ENCODE measurements at places on chromosomes 3 and 15. TPM values are rescaled to one million over a fixed set of nuclear protein-coding genes. Genes with fewer than 3 reads are reported as not detected.

- DNase-seq, result no peak
Measured at GRCh38 chr3:143035466-143036211, 34.3 kb downstream of the U2SURP start.

DNA sequence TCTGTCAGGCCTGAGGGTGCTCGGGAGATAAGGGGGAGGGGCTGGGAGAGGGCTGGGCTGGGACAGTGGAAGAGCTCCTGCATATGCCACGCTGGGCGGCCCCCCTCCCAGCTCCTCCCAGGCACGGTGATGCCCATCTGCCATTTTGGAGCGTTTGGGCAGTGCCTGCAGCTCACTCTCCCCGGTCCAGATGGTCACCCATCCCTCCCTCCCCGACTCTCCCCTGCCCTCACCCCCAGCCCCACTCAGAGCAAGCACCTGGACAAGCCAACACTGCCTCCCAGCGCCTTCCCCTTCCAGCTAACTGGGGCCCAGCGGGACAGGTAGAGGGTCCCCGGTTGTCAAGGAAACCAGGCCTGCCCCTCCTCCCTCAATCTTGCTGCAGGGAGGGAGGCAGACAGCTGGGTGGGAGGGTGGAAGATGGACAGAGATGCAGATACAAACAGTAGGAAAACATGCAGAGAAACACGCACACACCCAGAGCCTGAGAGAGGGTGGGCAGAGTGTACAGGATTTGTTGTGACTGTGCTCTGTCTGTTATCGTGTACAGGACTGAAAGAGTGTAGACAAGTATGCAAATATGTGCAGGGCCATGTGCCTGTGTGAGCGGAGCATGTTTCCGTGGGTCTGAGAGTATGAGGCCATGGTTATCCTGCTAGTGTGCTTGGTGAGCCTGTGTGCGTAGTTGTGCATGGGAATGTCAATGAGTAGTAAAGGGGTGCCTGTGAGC lies 17.5 kb upstream of the CORO2B start:
- no peak for DNase-seq

DNA sequence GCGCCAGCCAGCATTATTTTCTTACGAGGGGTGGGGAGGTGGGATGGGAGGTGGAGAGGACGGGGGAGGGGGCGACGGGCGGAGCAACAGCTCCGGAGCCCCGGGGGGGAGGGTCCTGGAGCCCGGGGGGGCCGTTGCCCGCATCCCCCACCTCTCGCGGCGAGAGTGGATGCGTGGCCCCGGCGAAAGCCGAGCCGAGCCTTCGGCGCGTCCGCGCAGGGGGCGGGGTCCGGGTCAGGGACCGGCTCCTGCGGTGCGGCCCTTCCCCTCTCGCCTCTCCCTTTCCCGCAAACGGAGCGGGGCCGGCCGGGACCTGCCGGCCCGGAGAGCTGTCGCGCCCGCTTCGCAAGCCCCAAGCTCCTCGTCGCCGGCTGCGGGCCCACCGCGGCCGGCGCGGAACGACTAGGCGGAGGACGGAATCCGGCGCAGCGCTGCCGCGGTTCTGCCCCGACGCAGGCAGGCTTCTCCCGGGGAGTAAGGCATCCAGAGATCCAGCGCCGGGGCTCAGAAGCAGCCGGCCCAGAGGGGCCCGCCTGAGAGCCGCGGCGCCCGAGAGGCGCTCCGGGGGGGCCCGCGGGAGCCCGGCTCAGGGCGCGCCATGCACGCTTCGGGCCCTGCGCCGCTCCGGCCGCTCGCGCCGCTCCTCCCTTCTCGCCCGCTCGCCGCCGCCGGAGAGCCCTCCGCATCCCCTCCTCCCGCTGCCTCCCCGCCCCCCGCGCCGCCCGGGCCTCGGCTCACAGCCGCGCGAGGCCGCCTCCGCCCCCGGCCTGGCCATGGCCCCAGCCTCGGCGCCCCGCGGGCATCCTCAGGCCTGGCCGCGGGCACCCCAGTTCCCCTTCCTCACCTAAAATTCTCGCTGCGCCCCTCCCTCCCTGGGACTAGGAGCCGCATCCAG lies 459 bp upstream of the ADCY5 start:
- no peak for DNase-seq

DNA sequence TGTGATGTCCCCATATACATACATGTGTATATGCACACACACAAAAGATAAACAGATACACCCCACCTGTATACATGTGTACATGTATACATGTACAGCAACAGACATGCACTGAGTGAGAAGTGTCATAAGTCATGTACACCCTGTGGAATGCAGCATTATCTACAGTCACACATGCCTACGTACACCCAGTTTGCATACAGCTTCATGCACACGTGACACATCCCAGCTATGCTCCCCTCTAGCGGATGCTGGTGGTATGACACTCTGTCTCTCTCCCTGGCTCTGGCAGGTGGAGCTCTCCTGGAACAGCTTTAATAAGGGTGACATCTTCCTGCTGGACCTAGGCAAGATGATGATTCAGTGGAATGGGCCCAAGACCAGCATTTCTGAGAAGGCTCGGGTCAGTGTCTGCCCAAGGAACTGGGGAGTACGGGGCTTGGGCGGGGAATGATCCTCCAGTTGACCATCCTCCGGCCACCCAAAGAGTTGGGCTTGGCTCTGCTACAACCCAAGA lies 6.3 kb downstream of the VILL start:
- no peak for DNase-seq

- DNase-seq, result peak; percentile 78
Measured at GRCh38 chr15:40282869-40283614, at the start of gene ANKRD63. TSS of gene ANKRD63 (minus strand) at chr15:40283064. CDS start at chr15:40282586, 478 bp downstream.

DNA sequence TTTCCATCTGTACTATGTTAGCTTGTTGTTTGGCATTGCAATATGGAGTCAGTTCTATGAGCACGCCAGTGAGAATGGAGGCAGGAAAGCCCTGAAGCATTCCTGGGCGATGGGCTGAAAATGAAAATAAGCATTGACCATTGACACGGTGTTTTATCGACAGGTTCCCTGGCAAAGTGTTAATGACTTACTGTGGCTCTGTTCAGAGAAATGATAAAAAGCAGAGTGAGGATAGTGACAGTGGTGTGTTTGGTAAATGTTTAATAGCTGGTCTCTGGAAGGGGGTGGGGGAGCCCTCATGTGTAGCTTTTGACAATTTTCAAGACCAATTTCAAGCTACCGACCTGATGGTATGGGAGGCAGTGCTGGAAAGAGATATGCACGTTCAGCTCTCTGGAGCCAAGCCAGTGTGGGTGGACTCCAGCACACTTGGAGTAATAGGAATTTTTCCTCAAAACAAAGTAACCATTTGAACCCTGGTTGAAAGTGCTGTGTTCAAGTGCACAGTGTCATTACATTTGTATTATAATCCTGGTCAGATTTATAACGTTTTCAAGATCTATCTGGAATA lies 341.7 kb upstream of the ROBO2 start:
- no peak for DNase-seq

DNA sequence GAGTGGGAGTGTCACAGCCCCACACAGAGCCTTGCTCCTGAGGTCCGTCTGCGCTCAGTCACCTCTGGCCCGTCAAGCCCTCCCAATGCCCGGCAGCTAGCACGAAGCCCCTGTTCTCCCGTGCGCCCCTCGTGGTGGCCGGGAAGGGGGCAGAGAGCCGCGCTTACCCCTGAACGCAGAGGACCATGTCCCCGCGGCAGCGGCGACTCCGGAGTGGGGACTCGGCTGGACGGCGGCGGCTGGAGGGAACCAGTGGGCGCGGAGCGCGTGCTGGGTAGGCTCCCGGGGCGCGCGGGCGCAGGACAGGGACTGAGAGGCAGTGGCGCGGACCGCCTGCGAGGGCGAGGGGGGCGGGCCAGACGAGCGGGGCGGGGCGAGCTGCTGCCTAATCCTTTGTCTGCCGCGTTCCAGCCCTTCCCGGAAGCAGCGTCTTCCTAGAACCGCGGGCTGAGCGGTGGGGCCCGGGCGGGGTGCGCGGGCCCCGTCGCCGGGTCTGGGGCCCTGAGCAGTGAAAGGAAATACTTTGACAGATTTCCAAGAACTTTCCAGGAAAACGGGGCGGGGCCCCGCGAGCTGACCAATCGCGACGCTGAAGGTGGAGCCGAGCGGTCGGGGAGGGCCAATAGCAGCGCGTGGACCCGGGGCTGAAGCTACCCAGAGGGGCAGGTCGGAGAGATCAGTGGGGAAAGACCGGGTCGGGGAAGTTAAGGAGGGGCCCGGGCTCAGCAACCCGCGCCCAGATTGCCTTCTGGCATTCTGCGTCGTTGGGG lies at the start of gene CISH:
CISH (minus strand) TSS at position 311 of the 770 bp plus-strand sequence; CDS start at position 187, 124 bp downstream.
- peak; percentile 98 for DNase-seq

GRCh38 chr3:188037195-188037718 lies 116.7 kb upstream of the LPP start:
- DNase-seq, result no peak

The LRRC3B gene
- total RNA-seq, result 0.38 TPM

The RBM6 gene
- total RNA-seq, result 44.3 TPM

The KBTBD12 gene
- 29.7 TPM for total RNA-seq

The DAZL gene
- total RNA-seq, result not detected

The LRRC15 gene
- 0.14 TPM for total RNA-seq

The CYP1A2 gene
- not detected for total RNA-seq

The TGM5 gene
- total RNA-seq, result not detected
